ENCODE measurements at places on chromosomes 2 and 18.
A peak's percentile ranks its signal among the peaks of the same experiment; 100 is the strongest.

- no peak for DNase-seq
Observed at GRCh38 chr2:2542966-2543611, 212.0 kb upstream of the MYT1L start.

GRCh38 chr2:165776796-165777195 lies 17.3 kb downstream of the GALNT3 start:
- no peak for DNase-seq

DNA sequence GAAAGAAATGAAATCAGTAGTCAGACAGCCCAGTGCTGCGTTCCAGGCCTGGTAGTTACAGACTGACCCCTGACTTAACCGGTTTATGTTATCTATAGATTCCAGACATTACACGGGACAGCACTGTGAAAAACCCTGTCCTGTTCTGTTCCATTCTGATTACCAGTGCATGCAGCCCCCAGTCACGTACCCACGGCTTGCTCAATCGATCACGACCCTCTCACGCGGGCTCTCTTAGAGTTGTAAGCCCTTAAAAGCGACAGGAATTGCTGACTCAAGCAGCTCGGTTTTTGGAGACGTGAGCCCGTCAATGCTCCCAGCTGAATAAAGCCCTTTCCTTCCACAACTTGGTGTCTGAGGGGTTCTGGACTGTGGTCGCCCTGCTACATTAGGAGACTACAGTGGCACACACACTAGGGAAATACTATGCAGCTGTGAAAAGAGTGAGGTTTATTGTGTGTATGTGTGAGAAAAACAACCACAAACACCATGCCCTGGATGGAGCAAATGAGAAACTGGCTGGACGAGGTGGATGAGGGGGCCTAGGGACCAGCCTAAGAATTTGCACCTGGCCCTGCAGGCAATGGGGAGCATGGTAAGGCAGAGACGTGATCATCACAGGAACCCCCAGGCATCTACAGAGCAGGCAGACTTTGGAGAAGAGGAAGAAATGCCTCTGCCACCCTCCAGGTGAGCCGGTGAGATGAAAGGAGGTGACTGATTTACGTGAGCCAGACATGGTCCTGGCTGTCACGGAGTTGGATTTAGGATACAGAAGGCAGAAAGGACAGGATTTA lies 49.1 kb upstream of the SEMA4C start:
- DNase-seq, result no peak

DNA sequence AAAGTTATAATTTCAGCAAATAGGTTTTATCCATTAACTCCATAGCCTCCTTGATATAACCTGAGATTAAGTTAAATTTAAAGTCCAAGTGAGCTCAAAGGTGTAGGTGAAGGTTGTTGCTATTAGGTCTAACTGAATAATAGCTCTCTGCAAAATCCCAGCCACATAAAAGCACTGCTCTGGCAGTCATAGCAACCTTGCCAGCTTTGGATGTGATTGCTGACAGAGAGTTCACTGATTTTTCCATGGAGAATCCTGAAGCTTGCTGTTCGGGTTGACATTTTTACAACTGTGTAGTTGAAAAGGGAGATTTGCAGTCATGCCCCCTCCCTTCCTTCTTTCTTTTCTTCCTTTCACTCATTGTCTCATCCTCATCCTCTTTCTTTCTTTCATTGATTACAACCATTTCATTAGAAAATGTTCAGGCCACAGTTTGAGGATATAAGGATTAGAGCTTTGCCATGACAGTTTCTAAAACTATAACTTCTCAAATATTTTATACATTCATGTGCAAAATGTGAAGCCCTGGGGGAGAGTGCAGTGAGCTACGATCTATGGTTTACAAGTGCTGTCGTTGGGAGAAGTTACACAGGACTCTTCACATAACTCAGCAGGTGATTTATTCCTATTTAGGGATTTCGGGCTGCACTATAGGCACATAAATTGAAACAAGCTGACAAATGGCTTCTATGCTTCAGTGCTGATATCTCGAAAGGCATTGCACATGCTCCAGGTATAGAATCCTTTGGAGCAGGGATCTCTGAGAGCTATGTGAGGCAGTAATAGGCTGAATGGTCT lies 193.8 kb downstream of the LRRTM4 start:
- DNase-seq, result no peak

- no peak for DNase-seq
Observed at GRCh38 chr2:119681203-119681867, 2.3 kb downstream of the TMEM177 start.

GRCh38 chr2:48452108-48452507 lies 77.8 kb upstream of the STON1 start:
- no peak for DNase-seq

DNA sequence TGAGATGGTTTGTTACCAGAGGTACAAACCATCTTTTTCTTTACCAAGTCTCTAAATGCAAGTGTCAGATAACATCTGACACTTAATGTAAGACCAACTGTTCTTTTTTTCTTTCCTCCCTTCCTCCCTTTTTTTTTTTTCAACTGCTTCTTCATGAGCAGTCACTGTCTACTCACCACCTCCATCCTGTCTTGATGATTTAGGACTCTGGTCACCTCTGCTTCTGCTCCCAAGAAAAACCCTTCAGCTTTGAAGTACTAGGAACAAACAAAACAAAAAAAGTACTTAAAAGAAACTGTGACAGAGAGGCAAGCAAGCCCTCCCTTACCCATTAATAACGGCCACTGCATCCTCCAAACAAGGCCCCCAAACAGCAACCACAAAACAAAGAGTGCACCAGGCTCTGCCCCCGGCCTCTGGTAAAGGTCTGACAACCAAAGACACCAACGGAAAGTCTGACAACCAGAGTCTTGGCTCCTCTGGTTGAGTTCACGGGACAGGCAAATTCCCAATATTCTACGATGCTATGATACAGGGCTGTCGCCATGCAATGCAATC lies 141.0 kb downstream of the ARL4C start:
- no peak for DNase-seq

- DNase-seq, result no peak
Observed at GRCh38 chr18:6044773-6045172, 149.5 kb upstream of the TMEM200C start.

GRCh38 chr2:178016612-178017011 lies 56.0 kb downstream of the PDE11A start:
- no peak for DNase-seq

DNA sequence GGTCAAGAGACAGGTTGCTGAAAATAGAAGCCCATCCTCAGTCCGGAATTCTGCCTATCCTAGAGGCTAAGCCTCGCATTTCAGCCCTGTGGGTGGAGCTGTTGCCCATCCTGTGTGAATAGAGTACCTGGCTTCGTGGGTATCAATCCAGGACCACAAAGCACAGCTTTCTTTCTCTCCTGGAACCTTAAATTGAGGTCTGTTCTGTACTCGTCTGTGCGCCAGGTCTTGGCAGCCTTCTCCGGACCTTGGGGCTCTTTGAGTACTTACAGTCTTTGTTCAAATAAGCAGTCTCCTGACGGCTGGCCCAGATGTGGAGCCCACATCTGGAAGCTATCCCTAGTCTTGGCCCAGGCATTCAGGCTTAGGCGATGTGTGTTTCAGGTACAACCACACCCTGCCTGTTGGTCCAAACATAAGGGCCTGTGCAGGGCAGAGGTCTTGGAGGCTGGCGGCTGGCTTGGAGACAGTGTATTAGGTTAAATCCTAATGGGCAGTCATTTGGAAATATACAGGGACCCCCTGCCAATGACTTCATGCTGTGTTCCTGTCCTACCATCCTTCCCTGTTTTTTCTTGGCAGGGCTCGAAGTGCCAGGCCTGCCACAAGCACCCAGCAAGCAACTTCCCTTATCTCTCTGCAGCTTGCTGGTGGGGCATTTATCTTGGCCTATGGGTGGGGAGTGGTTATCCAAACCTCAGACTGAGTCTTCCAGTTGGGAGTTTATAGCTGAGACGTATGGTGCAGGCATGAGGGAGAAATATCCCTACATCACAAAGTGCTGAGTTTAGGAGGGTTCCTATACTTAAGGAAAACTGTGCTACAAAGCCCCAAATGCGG lies 294.1 kb downstream of the BCL2 start:
- no peak for DNase-seq

GRCh38 chr2:1418566-1418965 lies 5.3 kb downstream of the TPO start:
- DNase-seq, result no peak

GRCh38 chr2:32289165-32289999 lies 11.7 kb downstream of the YIPF4 start:
- no peak for DNase-seq

DNA sequence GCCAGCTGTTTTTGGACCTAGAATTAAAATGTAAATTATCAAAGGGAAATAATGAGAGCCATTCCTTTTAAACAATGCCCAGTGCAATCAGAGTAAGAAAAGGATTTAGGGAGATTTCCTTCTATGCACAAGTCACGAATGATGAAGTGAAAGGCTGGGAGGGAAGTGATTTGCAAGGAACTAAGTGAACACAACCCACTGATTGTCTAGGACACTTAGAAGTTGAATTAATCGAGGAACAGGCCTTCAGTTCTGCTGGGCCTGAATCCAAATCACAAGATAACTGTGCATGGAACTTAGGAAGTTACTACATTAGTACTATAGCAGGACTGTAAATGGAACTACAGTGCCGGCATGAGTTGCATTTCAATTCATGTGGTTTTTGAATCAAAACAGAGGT lies 17.7 kb downstream of the MAP2 start:
- no peak for DNase-seq

GRCh38 chr2:233966388-233966787 lies 49.2 kb downstream of the TRPM8 start:
- DNase-seq, result no peak

- DNase-seq, result no peak
Observed at GRCh38 chr18:31880186-31880898, 62.6 kb downstream of the TRAPPC8 start.

DNA sequence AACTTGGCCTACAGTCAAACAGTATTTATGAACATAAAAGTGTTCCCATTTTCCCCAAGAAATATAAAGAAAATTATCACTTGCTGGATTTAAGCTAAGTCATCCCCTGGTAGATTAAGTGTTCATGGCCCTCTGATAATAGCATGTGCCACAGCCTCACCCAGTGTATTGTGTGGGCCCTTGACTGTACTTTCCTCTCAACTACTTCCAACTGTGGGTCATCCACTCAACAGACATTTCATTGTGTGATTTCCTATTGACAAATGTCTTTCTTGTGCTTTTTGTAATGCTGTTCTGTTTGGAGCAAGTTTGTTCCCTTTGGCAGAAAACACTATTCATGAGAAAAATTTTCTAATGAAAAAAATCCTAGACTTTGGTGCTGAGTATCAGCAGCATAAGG lies 48.4 kb upstream of the TMEM17 start:
- no peak for DNase-seq

- DNase-seq, result no peak
Observed at GRCh38 chr18:27771571-27771970, 405.4 kb downstream of the CDH2 start.

DNA sequence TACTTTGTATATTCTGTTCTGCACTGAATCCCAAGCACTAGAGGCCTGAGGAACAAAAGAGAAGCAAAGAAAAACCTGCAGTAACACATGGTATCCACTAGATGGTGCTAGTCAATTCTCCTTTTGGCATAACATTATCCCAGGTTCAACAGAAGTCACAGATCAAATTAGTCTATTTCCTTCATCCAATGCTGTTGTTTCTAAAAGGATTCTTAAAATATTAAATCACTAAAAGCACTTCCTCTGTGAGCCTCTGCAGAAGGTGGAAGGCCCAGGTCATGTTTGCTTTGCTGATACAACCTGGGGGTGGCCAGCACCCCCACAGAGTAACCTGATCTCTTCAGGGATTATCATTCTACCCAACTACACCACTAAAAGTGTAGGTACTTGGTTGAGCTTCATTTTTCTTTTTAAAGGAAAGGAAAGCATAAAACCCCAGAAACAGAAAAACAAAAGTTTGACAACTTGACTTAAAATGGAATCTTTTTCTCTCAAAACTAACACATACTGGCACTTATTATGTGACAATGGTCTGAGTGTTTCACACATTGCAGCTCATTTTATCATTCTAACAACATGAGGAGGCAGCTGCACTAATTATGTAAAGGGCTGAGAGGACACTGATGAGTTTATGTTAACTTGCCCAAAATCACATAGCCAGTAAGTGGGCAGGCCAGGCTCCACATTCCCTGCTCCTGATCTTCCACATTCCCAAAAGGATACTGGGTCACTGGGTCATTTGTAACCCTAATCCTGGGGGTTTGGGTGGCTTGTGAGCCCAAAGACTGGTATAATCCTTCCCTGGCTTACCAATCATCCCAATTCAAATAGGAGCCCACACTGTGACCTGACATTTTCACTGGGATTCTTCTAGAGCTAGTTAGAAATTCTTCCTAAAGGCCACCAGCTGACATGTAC lies 66.8 kb upstream of the DNER start:
- peak; percentile 42 for DNase-seq

- peak; percentile 84 for DNase-seq
Observed at GRCh38 chr2:174778085-174778981, 14.1 kb upstream of the CHRNA1 start.

GRCh38 chr2:39228413-39229209 lies 15.2 kb downstream of the CDKL4 start:
- peak; percentile 36 for DNase-seq

GRCh38 chr2:235968616-235969324 lies 199.4 kb downstream of the GBX2 start:
- DNase-seq, result no peak

DNA sequence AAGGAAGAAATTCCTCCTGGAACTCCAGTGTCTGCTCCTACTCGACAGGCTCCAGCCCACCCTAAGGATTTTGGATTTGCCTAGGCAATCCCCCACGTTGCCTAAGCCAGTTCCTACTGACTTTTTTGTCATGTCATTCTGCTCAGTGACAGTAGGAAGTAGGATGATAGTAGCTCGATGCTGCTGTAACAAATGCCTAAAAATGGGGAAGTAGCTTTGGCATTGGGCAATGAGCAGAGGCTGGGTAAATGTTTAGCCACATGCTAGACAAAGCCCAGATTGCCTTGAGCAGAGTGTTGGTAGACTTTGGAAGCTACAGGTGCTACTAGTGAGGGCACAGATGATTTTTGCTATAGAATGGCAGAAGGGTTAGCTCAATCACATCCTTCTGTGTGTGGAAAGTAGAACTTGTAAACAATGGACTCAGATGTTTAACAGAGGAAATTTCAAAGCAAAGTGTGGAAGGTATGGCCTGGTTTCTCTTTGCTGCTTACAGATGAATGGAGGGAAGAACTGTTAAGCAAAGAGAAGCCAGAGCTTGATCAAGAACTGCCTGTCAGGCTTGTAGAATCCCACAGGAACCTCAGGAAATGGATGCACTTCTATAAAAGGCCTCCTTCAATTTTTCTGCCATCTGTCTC lies 154.8 kb downstream of the RNF144A start:
- DNase-seq, result no peak

- no peak for DNase-seq
Observed at GRCh38 chr2:71358931-71359671, 27.5 kb downstream of the ZNF638 start.

DNA sequence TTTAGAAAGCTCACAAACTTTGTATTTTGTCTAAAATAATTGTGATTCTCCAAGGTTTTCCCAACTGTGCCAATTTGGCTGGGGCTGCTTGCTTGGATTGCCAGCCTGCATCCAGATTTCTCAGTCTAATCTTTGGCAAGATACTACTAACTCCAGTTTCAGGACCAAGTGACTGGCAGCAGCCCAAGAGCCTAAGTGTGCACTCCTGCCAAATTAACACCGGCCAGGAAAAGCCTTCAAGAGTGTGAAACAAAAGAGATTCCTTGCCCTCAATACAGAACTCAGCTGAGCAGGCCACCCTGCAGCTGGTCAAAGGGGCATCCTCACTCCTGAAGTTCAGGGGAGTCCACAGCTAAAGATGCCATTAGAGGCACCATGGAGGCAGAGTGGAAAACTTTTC lies 589.0 kb upstream of the ACVR2A start:
- DNase-seq, result no peak

GRCh38 chr2:115650827-115651226 lies 1208.4 kb downstream of the DPP10 start:
- DNase-seq, result no peak
